ENCODE measurements at places on chromosomes 3 and 15. TPM values are rescaled to one million over a fixed set of nuclear protein-coding genes. Genes with fewer than 3 reads are reported as not detected.
A peak's percentile ranks its signal among the peaks of the same experiment; 100 is the strongest.

Gene AADAC
- total RNA-seq = 0.34 TPM

Gene LRRC2
- total RNA-seq = 2.8 TPM

Gene MKRN2OS
- not detected for total RNA-seq

Gene INKA1
- total RNA-seq = 1.3 TPM

Gene GOLGA8J
- not detected for total RNA-seq

Gene NCBP2
- 44.8 TPM for total RNA-seq

Gene GRAMD2A
- not detected for total RNA-seq

Gene MTHFS
- 13.7 TPM for total RNA-seq

Gene LDHAL6B
- total RNA-seq = not detected

- no peaks in the 10 kb centered on the region for H3K36me3 ChIP-seq
These were observed 38.4 kb upstream of the TRAK1 start for GRCh38 chr3:42052484-42053351.

DNA sequence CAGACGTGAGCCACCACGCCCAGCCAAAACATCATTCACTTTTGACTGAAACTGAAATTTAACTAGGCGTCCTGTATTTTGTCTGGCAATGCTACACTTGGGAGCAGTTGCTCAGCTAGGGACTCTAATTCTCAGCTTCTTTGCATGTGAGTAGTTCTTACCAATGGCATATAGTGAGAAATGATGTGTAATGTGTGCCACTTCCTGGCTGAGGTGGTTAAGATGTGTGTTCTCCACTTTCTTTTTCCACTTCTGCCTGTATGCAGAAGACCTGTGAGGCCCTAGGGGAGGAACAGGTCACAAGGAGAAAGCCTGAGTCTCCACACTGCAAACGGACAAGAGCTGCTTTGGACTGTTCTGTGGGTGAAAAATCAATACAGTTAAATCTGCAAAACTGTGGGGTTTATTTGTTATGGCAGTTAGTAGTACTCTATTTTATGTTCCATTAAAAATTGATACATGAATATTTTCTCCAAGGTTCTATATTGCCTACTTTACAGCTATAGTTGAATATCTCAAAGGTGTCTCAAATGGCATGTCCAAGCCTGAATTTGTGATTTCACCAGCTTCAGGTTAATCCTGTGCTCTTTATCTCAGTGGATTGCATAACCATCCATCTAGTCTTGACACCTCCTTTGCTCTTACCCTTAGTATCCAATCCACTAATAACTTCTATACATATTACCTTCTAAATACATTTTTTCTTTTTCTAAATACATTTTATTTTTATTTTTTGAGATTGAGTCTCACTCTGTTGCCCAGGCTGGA is 59.3 kb downstream of the NR1D2 start:
- no peak overlapping the region for H3K27ac ChIP-seq
- DNase-seq = no peak
- H3K27me3 ChIP-seq = no peaks in the 10 kb centered on the region

GRCh38 chr3:46242120-46242519 is at the start of gene CCR3:
CCR3 (plus strand) TSS chr3:46242460; CDS start chr3:46265159, 22,699 bp downstream.
- H3K27ac ChIP-seq = no peak within 1 kb of the TSS
- H3K4me3 ChIP-seq = no peak within 1 kb of the TSS
- no peaks in the 10 kb centered on the region for H3K36me3 ChIP-seq
- 0 out of 2 replicates have a peak, but pooled peaks cover 2% of the 10 kb centered on the region for H3K27me3 ChIP-seq

GRCh38 chr15:27671819-27672437 is 427.2 kb downstream of the OCA2 start:
- H3K27ac ChIP-seq = no peak overlapping the region
- no peaks in the 10 kb centered on the region for H3K36me3 ChIP-seq
- no peak for DNase-seq
- no peak overlapping the region for H3K4me3 ChIP-seq
- 0 out of 2 replicates have a peak, but pooled peaks cover 3% of the 10 kb centered on the region for H3K27me3 ChIP-seq

DNA sequence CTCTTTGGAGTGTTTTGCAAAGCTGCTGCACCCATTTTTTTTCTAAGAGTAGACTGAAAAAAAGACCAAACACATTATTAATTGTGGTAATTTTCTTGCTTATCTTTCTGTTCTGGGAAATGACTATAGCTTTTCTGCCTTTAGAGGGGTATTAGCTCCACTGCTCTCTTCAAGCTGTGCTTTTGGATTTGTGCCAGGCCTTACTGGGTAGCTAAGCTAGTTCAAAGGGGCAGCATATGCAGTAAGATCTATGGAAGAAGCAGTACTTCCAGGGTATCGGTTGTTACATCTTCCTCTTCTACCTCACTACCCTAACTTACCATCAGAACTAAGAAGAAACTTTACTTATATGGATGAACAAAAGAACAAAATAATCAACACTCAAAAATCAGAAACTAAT is 28.7 kb upstream of the ARIH1 start:
- no peak overlapping the region for H3K4me3 ChIP-seq
- no peaks in the 10 kb centered on the region for H3K4me1 ChIP-seq
- no peak for DNase-seq

GRCh38 chr3:44237665-44238064 is 4.0 kb upstream of the TOPAZ1 start:
- no peaks in the 10 kb centered on the region for H3K27me3 ChIP-seq
- no peak overlapping the region for H3K4me3 ChIP-seq
- no peaks in the 10 kb centered on the region for H3K4me1 ChIP-seq
- H3K36me3 ChIP-seq = no peaks in the 10 kb centered on the region
- no peak overlapping the region for H3K27ac ChIP-seq

DNA sequence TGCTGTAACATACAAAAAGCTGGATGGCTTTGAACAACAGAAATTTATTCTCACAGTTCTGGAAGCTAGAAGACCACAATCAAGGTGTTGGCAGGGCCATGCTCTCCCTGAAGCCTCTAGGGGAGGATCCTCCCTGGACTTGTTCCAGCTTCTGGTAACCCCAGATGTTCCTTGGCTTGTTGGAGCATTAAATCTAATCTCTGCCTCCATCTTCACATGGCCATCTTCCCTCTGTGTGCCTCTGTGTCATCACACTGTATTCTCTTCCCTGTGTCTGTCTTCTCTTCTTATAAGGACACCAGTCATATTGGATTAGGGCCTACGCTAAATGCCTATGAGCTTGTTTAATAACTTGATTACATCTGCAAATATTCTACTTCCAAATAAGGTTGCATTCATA is 109.5 kb downstream of the STAG1 start:
- no peak for DNase-seq
- no peak overlapping the region for H3K4me3 ChIP-seq
- no peak overlapping the region for H3K27ac ChIP-seq
- H3K36me3 ChIP-seq = no peaks in the 10 kb centered on the region

DNA sequence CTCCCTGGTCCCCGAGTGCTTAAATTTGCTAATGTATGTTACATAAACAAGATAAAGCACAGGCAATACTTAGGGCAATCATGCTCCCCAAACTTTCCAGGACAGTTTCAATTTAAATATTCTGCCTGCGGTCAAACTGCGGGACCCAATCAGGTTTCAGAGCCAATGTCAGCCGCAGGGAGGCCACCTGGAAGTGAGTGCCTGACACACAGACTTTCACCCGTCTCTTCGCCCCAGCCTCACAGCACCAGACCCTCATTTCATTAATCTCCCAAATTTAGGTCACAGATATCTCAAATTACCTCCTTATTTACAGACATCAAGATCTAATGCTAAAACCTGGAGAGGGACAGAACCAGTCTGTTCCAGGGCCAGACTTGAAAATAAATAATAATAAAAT is 107.2 kb upstream of the ALDH1A3 start:
- no peak for DNase-seq
- peak overlapping the region; percentile 25 for H3K27ac ChIP-seq
- no peaks in the 10 kb centered on the region for H3K27me3 ChIP-seq
- H3K36me3 ChIP-seq = no peaks in the 10 kb centered on the region

- no peak overlapping the region for H3K4me3 ChIP-seq
- H3K27ac ChIP-seq = no peak overlapping the region
- no peak for DNase-seq
- H3K4me1 ChIP-seq = no peaks in the 10 kb centered on the region
- no peaks in the 10 kb centered on the region for H3K27me3 ChIP-seq
These were observed 71.0 kb upstream of the MDFIC2 start for GRCh38 chr3:70383360-70383831.

GRCh38 chr3:164397462-164397861 is 680.8 kb downstream of the SI start:
- no peak overlapping the region for H3K4me3 ChIP-seq
- DNase-seq = no peak
- H3K36me3 ChIP-seq = no peaks in the 10 kb centered on the region
- H3K27ac ChIP-seq = no peak overlapping the region
- H3K4me1 ChIP-seq = no peaks in the 10 kb centered on the region

- H3K27ac ChIP-seq = no peak overlapping the region
- H3K4me1 ChIP-seq = peaks cover 32% of the 10 kb centered on the region
- no peak for DNase-seq
- H3K27me3 ChIP-seq = no peaks in the 10 kb centered on the region
These were observed 41.3 kb downstream of the FAM3D start for GRCh38 chr3:58625196-58625824.

- no peaks in the 10 kb centered on the region for H3K4me1 ChIP-seq
- H3K36me3 ChIP-seq = no peaks in the 10 kb centered on the region
- H3K27me3 ChIP-seq = no peaks in the 10 kb centered on the region
- H3K4me3 ChIP-seq = no peak overlapping the region
- H3K27ac ChIP-seq = no peak overlapping the region
These were observed 67.9 kb upstream of the KY start for GRCh38 chr3:134718726-134719125.

GRCh38 chr15:88661761-88662556 is 23.1 kb downstream of the ISG20 start:
- peaks cover 13% of the 10 kb centered on the region for H3K4me1 ChIP-seq
- no peak for DNase-seq
- H3K27me3 ChIP-seq = no peaks in the 10 kb centered on the region
- H3K27ac ChIP-seq = no peak overlapping the region
- H3K36me3 ChIP-seq = no peaks in the 10 kb centered on the region
- H3K4me3 ChIP-seq = no peak overlapping the region

DNA sequence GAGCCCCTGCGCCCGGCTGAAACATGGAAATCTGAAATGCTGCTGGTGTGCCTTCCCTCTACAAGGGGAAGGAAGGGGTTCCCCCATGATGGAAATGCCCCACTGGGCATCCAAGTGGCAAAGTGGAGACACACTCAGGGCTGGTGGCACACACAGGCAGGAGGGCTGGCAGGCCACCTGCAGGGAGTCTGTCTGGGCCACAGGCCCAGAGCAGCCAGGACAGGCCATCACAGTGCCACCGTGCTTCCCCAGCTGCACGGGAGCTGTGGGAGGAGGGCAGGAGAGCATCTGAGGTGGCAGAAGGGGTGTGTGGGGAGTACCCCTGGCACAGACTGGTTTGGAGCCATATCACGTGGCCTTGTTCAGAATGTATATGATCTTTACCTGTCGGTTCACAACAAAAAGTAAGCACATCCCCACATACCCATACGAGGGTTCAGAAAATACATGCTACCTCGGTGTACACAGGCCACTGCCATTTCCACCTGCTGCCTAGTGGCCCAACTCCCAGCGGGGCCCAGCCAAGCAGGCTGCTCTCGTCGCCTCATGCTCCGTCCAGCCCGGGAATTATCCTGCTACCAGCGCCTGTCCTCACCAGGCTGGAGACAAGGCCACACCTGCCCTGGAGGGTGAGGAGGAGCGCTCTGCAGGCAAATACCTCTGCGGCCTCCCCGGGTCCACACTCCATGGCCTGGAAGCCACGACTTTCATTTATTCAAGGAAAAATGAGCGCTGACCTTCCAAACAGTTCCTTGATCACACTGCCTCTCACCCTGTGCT is 22.6 kb upstream of the DUSP7 start:
- no peak overlapping the region for H3K4me3 ChIP-seq
- H3K27me3 ChIP-seq = no peaks in the 10 kb centered on the region
- H3K4me1 ChIP-seq = no peaks in the 10 kb centered on the region

- H3K27ac ChIP-seq = no peak overlapping the region
- no peak for DNase-seq
- peaks cover 8% of the 10 kb centered on the region for H3K36me3 ChIP-seq
- H3K4me3 ChIP-seq = no peak overlapping the region
These were observed 36.5 kb upstream of the HACD2 start for GRCh38 chr3:123621186-123621849.

- H3K27me3 ChIP-seq = no peaks in the 10 kb centered on the region
- no peaks in the 10 kb centered on the region for H3K36me3 ChIP-seq
- H3K27ac ChIP-seq = no peak overlapping the region
- H3K4me1 ChIP-seq = no peaks in the 10 kb centered on the region
These were observed 216.6 kb upstream of the GRM7 start for GRCh38 chr3:6644070-6644929.
